ENCODE measurements at places on chromosomes 1 and 21.
A peak's percentile ranks its signal among the peaks of the same experiment; 100 is the strongest.

DNA sequence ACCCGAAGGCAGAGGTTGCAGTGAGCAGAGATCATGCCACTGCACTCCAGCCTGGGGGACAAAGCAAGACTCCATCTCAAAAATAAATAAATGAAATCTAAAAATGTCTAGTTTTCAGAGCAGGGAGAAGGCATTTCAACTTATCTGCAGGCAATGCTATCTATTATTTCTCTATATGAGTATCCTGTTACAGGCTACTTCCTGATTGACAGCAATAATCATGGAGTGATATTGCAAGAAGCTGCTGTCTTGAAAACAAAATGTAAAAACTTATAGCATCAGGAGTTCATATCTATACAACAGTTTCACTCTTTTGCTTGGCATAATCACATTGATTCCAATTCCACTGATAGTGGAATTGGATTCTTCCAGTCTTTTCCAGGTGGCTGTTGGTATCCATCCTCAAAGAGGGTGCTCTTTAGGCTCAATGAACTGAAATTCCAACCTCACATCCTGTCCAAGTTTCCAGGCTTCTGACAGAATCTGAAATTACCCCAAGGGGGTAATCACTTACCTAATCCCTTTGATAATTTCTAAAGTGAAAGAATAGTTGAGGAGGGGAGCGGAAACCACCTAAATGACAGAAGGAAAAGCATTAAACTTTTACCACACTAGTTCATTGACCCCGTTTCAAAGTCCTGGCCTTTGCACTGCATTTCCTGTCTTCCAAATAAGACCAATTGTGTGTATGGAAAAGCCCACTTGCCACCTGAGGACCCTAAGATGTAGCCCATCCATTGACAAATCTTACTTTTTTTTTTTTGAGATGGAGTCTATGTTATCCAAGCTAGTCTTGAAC, 107.6 kb downstream of the GLUL start:
- DNase-seq = no peak

- no peak for DNase-seq
Observed at GRCh38 chr1:109191377-109191776, 22.3 kb upstream of the SARS1 start.

GRCh38 chr1:203914292-203914691, 52.9 kb downstream of the SNRPE start:
- no peak for DNase-seq

DNA sequence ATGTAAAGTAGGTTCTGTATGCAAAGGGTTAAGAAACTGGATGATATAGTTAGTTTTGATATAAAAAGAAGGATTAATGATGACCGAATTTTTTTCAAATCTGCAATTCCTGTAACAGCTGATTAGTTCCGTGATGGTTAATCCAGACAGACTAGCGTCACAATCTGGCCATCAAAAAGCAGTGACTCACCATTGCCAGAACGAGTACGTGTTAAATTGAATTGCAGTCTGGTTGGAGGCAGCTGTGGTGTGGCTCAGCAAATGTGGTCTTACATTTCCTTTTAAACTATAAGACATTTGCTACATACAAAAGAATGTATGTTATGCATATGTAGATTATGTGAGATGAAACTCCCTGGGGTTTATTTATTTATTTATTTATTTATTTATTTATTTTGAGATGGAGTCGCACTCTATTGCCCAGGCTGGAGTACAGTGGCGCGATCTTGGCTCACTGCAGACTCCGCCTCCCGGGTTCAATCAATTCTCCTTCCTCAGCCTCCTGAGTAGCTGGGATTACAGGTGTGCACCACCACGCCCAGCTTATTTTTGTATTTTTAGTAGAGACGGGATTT, 139.8 kb downstream of the RYR2 start:
- DNase-seq = no peak

DNA sequence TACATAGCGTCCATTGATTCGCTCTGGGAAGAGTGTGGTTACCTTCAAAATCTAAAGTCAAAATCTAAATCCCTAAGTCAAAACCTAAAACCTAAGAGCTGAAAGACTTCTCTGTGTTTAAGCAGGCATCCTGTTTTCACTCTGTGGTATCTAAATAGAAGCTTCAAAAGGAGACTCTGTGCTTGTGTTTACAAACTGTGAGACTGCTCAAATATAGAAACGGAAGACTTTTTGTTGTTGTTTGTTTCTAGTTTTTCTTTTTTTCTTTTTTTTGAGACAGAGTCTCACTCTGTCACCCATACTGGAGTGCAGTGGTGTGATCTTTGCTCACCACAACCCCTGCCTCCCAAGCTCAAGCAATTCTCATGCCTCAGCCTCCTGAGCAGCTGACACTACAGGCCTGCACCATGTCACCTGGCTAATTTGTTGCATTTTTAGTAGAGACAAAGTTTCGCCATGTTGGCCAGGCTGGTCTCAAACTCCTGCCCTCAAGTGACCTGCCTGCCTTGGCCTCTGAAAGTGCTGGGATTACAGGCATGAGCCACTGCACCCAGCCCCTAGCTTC, 425.9 kb downstream of the SMYD3 start:
- DNase-seq = no peak

DNA sequence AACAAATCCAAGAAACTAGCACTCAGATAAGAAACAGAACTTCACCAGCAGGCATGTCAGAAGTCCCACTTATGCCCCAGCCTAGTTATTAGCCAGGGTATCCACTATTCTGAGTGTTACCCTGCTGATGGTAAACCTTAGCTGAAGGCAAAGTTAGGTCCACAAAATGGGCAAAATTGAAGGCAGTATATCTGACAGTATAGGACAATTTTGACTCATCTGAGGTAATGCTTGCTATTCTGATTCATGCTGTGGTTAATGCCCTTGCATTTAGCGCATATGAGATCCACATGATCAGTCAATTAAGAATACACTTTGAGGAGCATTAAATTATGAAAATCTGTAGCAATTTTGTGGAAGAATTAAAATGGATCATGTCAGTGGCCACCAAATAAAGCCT, 15.1 kb downstream of the IFI44 start:
- DNase-seq = no peak

DNA sequence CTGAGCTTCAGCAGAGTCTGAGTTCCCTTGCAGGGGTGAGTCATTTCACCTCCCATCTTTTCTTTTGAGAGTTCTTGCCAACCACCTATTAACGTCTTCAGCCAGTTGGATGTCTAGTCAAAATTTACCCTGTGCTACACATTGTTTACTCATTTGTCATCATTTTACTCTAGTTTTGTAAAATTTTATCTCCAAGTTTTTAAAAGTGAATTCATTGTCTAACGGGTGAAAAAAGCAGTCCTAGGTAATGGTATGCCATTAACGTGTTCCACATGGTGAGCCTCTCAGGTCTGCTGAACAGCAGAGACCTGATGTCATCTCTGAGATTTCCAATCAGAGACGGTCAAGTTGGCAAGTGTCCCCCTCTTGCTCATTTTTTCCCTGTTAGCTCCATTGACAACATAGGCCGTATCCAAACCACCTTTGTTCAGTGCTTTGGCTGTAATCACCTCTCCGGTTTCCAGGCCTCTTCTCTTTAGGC, 85.4 kb downstream of the TBX15 start:
- no peak for DNase-seq

DNA sequence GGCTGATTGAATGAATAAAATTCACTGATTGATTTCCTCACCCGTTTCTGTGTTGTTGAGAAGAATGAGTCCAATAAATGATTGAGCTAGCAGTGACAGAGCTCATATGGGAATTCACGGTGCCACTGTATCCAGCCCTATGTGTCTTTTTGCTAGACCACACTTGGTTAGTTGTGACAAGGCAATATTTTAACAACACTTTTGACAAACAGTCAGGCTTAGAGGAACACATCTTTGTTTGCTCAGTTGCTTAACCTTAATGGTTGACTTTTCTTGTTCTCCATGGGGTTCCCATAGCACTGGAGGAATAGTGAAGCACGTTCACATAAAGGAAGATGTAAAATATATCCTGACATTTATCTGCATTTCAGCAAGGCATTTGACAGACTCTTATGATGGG, 273.9 kb upstream of the DEPDC1 start:
- DNase-seq = no peak

DNA sequence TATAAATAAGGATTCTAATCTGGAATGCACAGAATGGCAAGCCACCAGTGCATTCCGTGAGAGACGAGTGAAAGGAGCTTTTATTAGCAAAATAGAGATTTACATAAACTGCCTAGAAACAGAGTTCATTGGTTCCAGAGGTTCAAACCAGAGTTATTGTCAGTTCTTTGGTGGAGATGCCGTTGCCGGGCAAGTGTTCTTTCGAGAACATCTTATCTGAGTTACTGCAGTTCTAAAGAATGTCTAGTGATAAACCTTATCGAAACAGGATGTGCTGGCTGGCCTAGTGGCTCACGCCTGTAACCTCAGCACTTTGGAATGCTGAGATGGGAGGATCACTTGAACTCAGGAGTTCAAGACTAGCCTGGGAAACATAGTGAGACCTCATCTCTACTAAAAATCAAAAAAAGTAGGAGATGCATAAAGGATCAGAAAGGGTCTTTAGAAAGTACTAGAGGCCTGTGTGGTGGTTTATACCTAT, 19.9 kb upstream of the EVI5 start:
- DNase-seq = peak; percentile 93

GRCh38 chr1:218254296-218254946, 30.7 kb upstream of the RRP15 start:
- no peak for DNase-seq

GRCh38 chr1:159823406-159823805, 3.3 kb upstream of the SLAMF8 start:
- DNase-seq = no peak

GRCh38 chr1:67749263-67749843, 64.4 kb downstream of the GADD45A start:
- no peak for DNase-seq

- no peak for DNase-seq
Observed at GRCh38 chr21:37159949-37160348, 86.9 kb downstream of the TTC3 start.

DNA sequence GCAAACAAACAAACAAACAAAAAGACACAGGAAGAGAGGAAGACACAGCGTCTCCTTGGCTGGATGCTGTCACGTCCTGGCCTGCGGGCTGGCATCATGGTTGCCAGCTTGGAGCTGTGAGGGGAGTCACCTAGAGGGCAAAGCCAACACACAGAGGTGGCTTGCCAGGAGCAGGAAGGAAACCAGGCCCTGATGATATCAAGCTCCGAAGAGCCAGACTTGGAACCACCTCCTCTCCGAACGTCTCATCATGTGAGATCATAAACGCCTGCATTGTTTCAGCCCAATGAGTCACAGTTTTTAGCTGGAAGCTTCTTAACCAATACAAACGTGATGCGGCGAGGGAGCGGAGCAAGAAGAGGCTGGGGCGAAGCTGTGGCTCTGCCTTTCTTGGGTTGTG, 8.7 kb downstream of the PLA2G2D start:
- DNase-seq = peak; percentile 91

GRCh38 chr21:39885119-39885848, 18.0 kb downstream of the PCP4 start:
- no peak for DNase-seq

GRCh38 chr1:68010090-68010489, 40.3 kb downstream of the DIRAS3 start:
- DNase-seq = no peak

GRCh38 chr1:44553771-44554170, 120.5 kb downstream of the TMEM53 start:
- DNase-seq = no peak

DNA sequence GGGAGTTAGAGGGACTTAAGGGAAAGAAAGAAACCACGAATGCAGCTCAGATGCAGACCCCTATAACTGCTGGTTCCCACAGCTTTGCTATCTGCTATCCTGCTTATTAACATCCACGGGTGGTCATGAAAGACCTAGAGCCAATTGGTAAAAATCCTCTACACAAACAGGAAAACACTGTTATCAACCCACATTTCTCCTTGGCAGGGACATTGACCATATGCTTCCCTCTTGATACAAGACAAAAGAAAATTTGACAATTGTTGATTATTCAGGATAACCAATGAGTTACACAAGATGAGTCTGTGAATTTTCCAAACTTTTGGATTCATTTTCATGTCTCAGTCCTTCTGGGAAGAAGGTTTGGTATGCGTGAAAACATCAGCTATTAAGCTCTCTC, 90.4 kb downstream of the TIAM1 start:
- DNase-seq = no peak

GRCh38 chr1:156126043-156126629, 11.6 kb downstream of the LMNA start:
- DNase-seq = no peak

GRCh38 chr1:159924791-159925718, at the start of gene TAGLN2:
TSS of gene TAGLN2 (minus strand) at chr1:159925507. CDS start at chr1:159920509, 4,998 bp downstream.
- DNase-seq = no peak

- no peak for DNase-seq
Observed at GRCh38 chr1:47559944-47560695, 122.3 kb downstream of the FOXD2 start.

DNA sequence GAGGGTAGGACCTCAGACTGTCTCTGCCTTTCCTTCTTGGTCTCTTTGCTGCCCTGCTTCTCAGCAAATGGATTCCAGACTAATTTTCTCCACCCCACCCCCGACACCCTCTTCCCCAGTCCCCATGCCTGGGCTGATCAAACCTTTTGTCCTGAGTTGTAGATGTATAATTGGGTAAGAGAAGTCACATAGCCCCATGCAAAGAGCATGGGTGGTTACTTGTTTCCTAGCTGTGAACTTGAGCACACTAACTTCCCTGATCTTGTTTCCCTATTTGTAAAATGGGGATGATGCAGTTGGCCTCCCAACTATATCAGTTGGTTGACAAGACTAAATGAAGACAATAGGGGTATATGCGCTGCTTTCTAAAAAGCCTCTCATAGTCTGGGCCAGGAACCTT, 9.2 kb downstream of the PADI6 start:
- no peak for DNase-seq

DNA sequence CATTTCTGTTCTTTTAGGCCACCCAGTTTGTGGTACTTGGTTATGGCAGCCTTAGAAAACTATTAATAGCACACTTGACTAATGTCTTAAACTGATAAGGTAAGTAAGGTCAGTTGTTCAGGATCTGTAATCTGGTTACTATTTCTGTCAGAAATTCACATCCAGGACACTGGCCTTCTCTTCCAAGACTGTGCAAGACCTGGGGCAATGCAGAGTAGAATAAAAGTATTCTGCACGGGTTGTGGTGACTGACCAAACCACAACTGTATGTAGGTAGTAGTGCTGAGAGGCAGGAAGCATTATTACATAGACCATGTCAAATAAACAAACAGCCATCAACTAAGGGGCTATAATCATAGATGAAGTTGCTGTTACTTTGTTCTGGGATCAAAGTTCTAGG, 46.7 kb downstream of the WARS2 start:
- DNase-seq = no peak

DNA sequence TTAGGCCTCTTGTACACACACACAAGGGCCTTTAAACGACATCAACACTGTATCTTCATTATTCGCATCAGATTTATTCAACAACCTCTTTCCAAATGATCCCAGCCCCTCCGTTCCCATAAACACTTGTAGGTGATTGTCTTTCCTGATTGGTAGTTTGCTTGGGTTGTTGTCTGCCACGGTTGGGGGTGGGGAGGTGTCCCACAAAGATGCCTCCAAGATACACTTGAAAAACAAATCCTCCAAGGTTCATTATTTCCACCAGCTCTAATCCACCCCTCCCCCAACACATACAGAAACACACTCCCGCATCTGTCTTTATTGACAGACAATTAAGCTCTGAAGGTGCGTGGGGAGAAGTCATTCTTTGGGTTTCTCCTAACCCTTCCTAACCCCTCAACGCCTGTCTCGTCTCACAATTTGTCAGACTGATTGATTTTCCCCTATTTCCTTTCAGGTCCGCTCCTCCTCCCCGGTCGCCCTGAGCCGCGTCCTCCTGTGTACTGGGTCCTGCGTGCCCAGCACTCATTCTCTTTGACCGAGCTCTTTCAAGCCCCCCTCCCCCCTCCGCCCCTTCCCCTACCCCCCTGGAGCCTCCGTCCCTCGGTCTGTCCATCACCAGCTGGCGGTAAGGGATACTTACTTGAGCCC, 1.4 kb downstream of the WDR26 start:
- DNase-seq = no peak

Measured in glomerular endothelial cell (primary cell).